ENCODE measurements at places on chromosomes 3 and 15. TPM values are rescaled to one million over a fixed set of nuclear protein-coding genes. Genes with fewer than 3 reads are reported as not detected.

DNA sequence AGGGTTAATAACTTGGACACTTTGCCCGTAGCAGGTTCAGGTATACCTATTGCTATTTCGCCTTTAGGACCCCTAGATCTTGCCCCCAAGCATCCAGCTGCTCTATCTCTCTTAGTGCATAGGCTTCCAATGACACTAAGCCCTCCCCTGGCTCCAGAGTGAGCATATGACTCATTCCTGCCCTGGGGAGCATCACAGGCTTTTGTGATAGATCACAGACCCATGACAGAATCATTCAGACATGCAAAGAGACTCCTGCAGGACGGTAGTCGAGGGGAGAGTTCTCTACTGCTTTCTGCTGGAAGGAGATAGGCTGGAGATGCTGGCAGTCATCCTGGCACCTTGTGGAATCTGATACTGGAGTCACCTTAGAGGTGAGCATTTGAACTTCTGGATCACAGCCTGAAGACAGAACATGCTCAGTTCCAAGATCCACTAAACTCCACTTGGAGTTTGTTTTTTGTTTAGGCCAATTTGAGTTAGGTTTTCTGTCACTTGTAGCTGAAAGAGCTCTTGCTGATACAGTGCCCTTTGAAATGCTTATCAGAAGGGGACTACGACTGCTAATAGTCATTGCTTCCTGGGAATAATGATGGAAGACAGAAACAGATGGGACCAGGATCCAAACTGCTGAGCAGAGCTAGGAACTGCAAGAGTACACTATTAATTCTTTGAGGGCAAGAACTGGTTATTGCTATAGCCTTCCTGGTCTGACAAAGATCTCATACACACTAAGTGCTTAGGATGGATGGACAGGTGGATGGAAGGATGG is 11.0 kb downstream of the LYSMD2 start:
- H3K4me1 ChIP-seq: peaks cover 9% of the 10 kb centered on the region
- peak; percentile 66 for DNase-seq
- H3K4me3 ChIP-seq: no peak overlapping the region
- H3K27ac ChIP-seq: no peak overlapping the region
- H3K27me3 ChIP-seq: no peaks in the 10 kb centered on the region
- H3K36me3 ChIP-seq: peaks cover 8% of the 10 kb centered on the region

- H3K36me3 ChIP-seq: no peaks in the 10 kb centered on the region
- H3K27me3 ChIP-seq: no peaks in the 10 kb centered on the region
- H3K4me1 ChIP-seq: peaks cover 26% of the 10 kb centered on the region
These were observed 728 bp downstream of the CRTC3 start for GRCh38 chr15:90530250-90531051.

DNA sequence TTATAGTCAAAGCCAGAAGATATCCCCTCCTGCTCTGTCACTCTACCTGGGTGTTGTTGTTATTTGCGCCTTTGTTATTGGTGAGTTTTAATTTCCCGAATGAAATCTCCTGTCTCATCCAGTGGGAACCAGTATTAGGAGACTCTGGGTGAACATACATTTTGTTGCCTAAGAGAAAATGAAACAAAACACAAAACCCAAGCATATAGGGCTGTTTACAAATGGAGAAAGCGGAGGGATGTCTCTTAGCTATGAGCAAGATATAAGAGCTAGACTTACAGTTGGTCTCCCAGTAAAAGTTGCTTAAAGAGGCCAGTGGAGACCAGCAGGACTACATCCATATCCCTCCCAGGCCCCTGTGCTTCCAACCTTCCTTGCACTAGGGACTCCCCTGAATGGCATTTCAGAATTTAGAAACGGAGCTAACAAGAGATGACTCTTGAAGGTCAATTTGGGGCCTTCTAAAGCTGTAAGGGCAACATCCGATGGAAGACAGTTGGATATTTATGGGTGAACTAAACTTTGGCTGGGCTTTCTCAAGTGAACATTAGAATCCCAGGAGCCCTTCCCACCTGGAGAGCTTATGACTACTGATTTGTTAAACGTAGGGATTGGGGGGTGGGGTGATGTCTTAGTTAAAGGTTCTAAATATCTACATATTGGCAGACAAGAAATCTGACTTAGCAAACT is 2.7 kb downstream of the EOMES start:
- peaks cover 17% of the 10 kb centered on the region for H3K4me1 ChIP-seq
- no peak overlapping the region for H3K4me3 ChIP-seq
- peaks cover 25% of the 10 kb centered on the region for H3K27me3 ChIP-seq
- DNase-seq: no peak

GRCh38 chr3:123947482-123947881 is 13.5 kb downstream of the CCDC14 start:
- no peak for DNase-seq
- no peaks in the 10 kb centered on the region for H3K27me3 ChIP-seq
- H3K4me1 ChIP-seq: no peaks in the 10 kb centered on the region
- no peak overlapping the region for H3K4me3 ChIP-seq
- no peak overlapping the region for H3K27ac ChIP-seq
- peaks cover 19% of the 10 kb centered on the region for H3K36me3 ChIP-seq

GRCh38 chr3:212432-212831 is 15.9 kb downstream of the CHL1 start:
- no peak overlapping the region for H3K4me3 ChIP-seq
- no peak overlapping the region for H3K27ac ChIP-seq
- no peaks in the 10 kb centered on the region for H3K27me3 ChIP-seq
- H3K36me3 ChIP-seq: no peaks in the 10 kb centered on the region
- no peak for DNase-seq

- DNase-seq: no peak
- no peak overlapping the region for H3K27ac ChIP-seq
- peaks cover 48% of the 10 kb centered on the region for H3K36me3 ChIP-seq
These were observed 34.3 kb downstream of the DENND6A start for GRCh38 chr3:57658536-57658935.

ADAMTS7 gene
- 33.3 TPM for total RNA-seq

CNTN3 gene
- total RNA-seq: 0.11 TPM

CSTA gene
- total RNA-seq: not detected

DNA sequence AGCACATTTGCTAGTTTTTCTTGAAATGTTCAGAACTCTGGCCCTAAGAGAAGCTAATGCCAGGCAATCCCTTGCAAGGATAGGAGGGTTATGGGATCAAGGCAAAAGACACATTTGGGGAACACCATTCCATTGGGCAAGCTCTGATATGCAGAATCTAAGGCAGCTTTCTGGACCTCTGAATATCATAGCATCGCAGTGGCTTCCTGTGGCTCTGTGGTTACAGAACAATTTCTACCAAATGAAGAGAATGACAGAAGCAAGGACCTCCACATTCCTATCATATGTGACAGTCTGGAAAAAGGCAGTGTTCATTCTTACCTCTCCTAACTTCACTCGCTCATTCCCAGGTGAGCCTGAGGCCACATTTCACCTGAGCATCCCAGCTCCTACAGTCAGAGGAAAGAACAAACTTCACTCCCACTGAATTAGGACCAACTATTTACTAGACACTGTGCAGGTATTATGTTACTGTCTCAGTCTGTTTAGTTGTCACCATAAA is 836.1 kb upstream of the CFAP20DC start:
- no peak overlapping the region for H3K4me3 ChIP-seq
- no peaks in the 10 kb centered on the region for H3K4me1 ChIP-seq
- H3K36me3 ChIP-seq: no peaks in the 10 kb centered on the region
- no peaks in the 10 kb centered on the region for H3K27me3 ChIP-seq
- H3K27ac ChIP-seq: no peak overlapping the region
- no peak for DNase-seq

DNA sequence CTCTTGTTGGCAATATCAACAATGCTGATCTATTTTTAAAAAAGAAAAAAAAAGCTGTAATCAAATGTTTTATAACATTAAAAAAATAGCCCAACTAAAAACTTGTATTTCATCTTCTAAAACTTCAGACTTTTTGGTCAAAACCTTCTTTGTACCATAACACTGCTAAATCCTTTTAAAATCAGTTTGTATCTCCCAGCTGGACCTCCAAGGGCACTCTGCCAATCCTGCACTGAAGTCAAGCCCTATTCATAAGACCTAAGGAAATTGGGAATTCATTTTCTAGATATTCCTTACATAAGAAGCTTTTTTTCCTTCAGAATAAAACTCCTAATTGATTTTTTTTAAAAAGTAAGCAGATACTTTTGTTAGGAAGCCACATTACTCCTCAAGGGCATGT is 38.2 kb upstream of the HCLS1 start:
- H3K4me3 ChIP-seq: no peak overlapping the region
- H3K27me3 ChIP-seq: no peaks in the 10 kb centered on the region
- H3K4me1 ChIP-seq: no peaks in the 10 kb centered on the region
- DNase-seq: no peak

DNA sequence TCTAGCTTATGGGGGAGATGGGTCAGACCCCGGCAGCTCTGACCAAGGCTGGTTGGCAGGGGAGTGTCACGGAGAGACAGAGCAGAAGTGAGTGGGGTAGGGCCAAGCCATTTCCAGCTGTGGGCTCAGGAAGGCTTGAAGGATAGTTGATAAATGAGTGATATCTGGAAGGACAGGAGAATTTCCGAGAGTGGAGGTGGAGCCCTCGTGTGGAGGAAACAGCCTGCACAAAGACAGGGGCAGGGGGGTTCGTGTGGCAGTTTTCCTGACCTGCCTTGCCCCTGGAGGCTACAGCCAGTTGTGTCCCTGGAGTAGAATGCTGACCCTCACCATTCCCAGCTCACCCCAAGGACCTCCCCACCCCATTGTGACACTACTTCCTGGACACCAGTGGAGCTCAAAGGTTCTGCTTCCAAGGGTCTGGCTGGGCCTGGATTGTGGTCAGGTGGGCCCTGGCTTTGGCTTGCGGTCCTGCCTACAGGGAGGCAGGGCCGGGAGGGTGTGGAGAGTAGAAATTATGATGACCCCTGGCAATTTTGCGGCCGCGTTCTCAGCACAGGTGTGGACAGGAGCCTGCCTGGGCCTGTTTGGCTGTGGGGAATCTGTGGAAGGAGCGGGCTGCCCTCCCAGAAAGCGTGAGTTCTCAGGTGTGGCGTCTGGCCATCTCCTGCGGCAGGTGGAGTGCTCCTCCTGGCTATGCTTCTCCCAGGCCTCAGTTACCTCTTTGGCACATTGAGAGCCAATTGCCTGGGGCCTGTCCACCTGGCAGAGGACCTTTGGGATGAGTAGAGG is at the start of gene SLC22A14:
Gene SLC22A14 (plus strand): TSS at position 400 of the 792 bp plus-strand sequence. CDS start 23,733 bp downstream, outside the sequence.
- no peak within 1 kb of the TSS for H3K4me3 ChIP-seq
- no peaks in the 10 kb centered on the region for H3K36me3 ChIP-seq
- H3K27me3 ChIP-seq: no peaks in the 10 kb centered on the region
- no peaks in the 10 kb centered on the region for H3K4me1 ChIP-seq
- DNase-seq: no peak
- H3K27ac ChIP-seq: no peak within 1 kb of the TSS

COL6A5 gene
- not detected for total RNA-seq

GRCh38 chr3:118543832-118544231 is 490.8 kb downstream of the IGSF11 start:
- no peak overlapping the region for H3K27ac ChIP-seq
- H3K4me1 ChIP-seq: no peaks in the 10 kb centered on the region
- no peaks in the 10 kb centered on the region for H3K36me3 ChIP-seq

DNA sequence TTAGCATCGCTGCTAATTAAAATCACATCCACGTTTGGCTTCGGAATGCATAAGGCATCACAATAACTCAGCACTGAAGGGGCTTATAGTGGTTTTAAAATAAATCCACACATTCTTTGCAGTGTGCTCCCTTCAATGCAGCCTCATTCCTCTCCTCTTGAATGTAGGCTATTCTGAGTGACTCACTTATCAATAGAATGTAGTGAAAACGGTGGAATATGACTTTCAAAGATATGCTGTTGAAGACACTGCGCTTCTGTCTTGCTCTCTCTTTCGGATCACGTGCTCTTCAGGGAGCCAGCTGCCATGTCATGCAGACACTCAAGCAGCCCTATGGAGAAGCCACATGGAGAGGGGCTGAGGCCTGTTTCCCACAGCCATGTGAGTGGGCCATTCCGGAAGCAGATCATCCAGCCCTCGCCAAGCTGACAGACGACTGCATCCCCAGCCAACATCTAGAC is 87.4 kb downstream of the CRYGS start:
- no peaks in the 10 kb centered on the region for H3K4me1 ChIP-seq
- no peak overlapping the region for H3K27ac ChIP-seq
- no peak overlapping the region for H3K4me3 ChIP-seq
- no peaks in the 10 kb centered on the region for H3K27me3 ChIP-seq
- H3K36me3 ChIP-seq: no peaks in the 10 kb centered on the region

DNA sequence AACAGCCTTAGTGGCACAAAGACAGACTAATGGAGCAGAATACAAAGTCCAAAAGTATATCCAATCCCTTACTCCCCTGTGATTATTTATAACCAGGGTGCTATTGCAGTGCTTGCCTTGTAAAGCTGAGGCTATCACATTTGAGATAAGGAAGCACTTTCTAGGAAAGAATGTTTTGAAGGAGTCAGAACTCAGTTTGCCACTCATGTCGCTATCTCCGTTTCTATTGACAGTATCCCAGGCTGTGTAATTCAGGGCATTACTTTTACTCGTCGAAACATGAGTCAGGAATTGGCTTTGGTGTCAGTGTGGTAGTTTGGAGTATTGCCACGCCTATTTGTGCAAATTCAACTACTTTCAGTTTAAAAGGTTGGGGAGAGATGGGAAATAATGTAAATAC is 78.4 kb downstream of the FBXL2 start:
- no peaks in the 10 kb centered on the region for H3K27me3 ChIP-seq
- H3K4me3 ChIP-seq: peak overlapping the region; percentile 22
- H3K4me1 ChIP-seq: peaks cover 6% of the 10 kb centered on the region
- DNase-seq: no peak

GRCh38 chr3:188151438-188151837 is 2.5 kb upstream of the LPP start:
- no peaks in the 10 kb centered on the region for H3K36me3 ChIP-seq
- H3K4me3 ChIP-seq: no peak overlapping the region
- peak overlapping the region; percentile 99 for H3K27ac ChIP-seq
- no peaks in the 10 kb centered on the region for H3K4me1 ChIP-seq
- H3K27me3 ChIP-seq: no peaks in the 10 kb centered on the region

SPINK8 gene
- not detected for total RNA-seq

DNA sequence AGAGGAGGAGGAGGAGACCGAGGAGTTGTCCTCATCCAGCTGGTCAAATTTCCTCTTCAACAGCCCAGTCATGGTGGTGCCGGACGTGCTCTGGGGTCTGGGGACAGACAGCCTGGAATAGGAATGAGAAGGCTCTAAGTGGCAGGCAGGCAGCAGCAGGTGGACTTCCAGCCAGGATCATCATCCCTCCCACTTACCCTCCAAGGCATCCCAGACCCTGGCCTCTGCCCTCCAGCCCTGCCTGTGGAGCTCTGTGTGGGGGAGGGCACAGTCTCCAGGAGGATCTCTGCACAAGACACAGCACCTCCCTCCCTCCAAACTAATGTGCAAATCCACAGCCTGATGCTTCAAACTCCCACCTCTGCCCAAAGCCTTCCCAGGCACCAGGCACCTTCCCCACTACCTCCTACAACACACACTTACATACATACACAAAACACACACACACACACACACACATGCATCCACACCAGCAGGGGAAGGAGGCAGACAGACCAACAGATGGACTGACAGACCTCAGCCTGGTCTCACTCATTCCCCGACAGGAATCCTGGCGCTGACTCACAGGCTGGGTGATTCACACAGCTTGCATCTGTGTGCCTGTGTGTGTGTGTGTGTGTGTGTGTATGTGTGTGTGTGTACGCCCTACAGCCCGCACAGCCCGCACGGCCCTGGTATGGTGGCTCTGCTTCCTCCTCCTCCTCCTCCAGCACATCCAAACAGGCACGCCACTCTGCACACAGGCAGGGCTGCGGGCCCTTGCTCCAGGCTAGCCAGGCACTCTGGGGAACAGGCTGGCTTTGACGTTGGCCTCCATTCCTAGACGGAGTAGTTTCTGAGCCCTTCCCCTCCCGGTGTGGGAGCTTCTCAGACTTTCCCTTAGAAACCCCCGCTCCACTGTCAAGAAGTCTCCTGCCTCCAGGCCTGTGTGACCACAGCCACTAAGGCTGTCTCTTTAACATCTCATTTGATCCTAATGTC is 6.5 kb downstream of the CSRNP1 start:
- H3K36me3 ChIP-seq: peaks cover 46% of the 10 kb centered on the region
- no peaks in the 10 kb centered on the region for H3K27me3 ChIP-seq
- DNase-seq: peak; percentile 95
- H3K27ac ChIP-seq: peak overlapping the region; percentile 99
- H3K4me3 ChIP-seq: peak overlapping the region; percentile 36

All from ascending aorta (tissue), 2 donors.